ENCODE measurements at places on chromosomes 5 and 9. TPM values are rescaled to one million over a fixed set of nuclear protein-coding genes. Genes with fewer than 3 reads are reported as not detected.

DNA sequence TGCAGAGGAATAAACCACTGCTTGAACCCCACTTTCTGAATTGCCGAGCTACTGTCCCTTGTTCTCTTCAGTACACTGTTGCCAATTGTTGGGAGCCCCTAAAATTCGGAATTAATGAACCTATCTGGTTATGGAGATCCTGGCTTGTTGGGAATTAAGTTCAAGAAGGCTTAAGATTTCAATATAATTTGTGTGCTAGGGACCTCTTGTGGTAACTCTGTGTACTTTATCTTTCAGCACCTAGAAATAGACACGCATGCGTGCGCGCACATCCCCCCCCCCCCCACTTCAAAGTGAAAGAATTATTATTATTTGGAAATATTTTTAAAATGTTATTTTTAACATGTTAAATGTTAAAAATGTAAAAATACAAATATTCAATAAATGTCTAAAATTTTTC is 53.3 kb upstream of the FAM169A start:
- DNase-seq = peak; percentile 80

DNA sequence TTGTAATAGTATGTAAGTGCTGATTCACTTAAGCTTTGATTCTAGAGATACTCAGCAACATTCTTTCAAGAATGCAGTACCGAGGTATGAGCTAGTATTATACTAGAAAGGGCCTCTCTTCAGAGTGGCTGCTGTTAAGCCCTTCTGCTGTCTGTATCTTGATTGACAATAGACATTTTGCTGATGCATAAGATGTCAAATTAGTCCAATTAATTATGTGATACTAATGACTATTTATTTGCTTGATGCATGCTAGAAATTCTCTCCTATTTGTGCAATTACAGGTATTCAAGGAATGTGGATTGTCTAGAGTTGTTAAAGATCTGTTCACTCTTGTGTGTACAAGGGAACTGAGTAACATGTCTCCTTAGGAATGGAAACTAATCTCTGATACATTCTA is 92.3 kb upstream of the PTGER4 start:
- DNase-seq = no peak

DNA sequence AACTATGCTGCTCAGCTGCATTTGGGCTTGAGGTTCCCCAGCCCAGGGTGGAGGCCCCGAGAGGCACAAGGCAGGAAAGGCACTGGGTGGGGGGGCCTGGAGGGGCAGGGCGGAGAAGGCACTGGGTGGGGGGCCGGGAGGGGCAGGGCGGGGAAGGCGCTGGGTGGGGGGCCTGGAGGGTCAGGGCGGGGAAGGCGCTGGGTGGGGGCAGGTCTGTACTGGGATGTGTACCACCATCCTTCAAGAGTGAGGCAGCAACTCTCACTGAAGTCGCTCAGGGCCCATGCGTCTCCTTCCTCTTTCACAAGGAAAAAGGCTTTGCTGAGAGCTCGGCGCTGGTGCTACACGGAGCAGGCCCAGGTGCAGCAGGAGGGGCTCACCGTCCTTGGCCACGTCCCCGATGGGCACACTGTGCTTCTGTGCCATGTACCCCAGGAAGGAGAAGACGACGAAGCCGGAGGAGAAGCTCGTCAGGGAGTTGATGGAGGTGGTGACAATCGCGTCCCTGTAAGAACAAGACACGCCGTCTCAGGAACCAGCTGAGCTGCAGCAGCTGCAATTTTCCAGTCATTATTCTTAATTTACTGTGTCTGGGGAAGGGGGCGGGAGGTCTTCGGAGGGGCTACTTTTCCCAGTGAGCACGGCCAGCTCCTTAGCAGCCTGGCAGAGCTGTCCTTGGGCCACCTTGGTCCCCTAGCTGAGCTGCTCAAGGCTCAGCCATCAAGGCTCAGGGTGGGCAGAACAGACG is 30.8 kb downstream of the SLC6A3 start:
- DNase-seq = no peak

DNA sequence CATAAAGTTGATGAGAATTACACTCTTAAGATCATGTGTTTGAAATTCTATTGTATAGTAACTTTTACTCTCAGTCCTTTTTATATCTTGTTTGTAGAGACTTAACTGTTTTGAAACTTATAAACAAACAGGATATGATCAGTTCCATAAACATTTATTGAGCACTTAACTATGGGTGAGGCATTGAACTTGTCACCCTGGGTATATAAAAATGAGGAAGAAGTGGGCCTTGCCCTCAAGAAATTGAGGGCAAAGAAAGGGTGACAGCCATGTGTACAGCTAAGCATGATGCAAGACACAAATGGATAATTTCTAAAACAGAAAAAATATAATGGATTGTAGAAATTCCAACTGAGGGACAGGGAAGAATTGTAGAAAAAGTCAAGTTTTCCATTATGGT is 15.7 kb downstream of the UNC13B start:
- no peak for DNase-seq

LPAR1 gene
- total RNA-seq = 222 TPM

DNA sequence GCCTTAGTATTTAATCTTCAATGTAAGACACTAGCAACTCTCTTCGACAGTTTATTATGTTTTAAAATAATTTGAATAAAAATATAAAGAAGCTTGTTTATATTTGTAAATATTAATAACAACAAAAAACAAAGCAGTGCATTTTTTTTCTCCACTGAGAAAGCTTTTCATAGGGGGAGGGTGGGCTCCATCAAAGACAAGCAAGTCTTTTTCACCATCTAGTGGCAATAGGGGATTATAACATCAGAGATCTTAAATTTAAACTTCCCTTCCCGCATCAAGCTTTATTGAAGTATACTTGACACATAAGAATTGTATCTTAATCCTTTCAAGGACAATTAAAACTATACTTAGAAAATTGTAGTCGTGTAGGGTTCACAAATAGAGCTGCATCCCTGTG is 9.3 kb upstream of the OR13F1 start:
- no peak for DNase-seq

DNA sequence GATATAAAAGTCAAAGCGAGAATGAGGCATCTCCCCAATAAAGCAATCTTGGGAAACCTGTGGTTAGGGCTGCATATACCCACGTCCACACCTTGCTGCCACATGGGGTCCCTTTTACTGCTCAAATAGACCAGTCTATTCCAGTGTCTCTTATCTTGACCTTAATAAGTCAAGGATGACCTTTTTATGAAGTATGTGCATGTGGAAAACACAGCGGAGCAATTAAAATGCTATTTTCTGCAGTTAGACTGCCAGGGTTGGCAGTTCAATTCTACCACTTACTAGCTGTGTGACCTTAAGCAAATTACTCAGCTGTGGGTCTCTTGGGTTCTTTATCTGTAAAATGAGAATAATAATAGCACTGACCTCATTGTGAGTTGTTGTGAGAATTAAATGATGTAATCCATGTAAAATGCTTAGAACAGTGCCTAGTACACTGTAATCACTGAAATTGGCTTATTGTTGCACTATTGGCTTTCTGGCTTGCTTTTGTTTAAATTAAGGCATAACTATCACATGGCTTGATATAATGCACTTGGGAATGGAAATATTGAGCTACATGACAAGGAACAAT is 67.8 kb upstream of the HSPB3 start:
- DNase-seq = peak; percentile 81

GARIN3 gene
- not detected for total RNA-seq

TTC16 gene
- under 0.01 TPM for total RNA-seq

- peak; percentile 70 for DNase-seq
Observed at GRCh38 chr5:108884736-108885135, 137.0 kb downstream of the FER start.

- DNase-seq = no peak
Observed at GRCh38 chr5:93623153-93623552, 40.1 kb downstream of the NR2F1 start.

DNA sequence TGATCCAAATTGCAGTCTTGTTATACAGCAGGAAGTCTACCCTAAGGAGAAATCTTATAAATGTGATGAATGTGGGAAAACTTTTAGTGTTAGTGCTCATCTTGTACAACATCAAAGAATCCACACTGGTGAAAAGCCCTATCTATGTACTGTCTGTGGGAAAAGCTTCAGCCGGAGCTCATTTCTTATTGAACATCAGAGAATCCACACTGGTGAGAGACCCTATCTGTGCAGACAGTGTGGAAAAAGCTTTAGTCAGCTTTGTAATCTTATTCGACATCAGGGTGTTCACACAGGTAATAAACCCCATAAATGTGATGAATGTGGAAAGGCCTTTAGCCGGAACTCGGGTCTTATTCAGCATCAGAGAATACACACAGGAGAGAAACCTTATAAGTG is 10.4 kb downstream of the ZNF189 start:
- peak; percentile 47 for DNase-seq

GRCh38 chr9:106911951-106912350 is 49.0 kb downstream of the ZNF462 start:
- peak; percentile 21 for DNase-seq

DNA sequence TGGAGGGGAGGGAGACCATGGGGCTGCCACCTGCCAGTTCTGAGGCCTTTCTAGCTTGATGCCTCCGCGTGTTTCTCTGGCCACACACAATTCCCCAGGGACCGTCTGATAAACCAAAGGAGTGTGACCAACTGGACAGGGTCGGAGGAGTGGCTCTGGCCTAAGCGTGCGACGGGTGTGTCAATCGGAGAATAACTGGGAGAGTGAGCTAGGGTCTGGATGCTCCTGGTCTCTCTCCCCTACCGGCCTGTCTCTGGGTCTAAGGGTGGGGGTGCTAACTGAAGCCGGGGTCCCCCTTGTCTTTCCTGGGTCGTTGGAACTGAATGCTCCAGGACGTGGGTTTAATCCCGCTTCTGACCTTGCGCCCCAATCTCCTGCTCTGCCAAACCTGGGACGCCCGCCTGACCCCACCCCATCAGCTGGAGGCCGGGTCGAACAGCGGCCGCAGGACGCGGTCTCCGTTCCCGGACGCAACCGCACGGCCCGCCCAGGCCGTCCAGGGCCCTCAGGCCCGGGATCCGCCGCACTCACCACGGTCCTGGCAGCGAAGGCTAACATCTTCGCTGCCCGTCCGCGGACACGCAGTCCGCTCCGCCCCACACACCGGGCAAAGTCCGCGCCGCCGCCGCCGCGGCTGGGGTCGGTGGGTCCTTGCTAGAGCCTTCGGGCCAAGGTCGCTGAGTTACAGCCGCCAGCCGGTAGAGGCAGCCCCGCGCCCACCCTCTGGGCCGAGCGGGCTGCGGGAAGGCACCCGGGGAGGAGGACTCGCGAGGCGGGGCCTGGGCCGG is 447 bp downstream of the CRAT start:
- DNase-seq = no peak

All from fibroblast of lung (primary cell).